ENCODE measurements at places on chromosomes 3 and 15.

GRCh38 chr3:81955878-81956277 lies 194.4 kb upstream of the GBE1 start:
- DNase-seq, result no peak

GRCh38 chr3:139105154-139105702 lies 60.5 kb upstream of the PRR23C start:
- DNase-seq, result no peak

DNA sequence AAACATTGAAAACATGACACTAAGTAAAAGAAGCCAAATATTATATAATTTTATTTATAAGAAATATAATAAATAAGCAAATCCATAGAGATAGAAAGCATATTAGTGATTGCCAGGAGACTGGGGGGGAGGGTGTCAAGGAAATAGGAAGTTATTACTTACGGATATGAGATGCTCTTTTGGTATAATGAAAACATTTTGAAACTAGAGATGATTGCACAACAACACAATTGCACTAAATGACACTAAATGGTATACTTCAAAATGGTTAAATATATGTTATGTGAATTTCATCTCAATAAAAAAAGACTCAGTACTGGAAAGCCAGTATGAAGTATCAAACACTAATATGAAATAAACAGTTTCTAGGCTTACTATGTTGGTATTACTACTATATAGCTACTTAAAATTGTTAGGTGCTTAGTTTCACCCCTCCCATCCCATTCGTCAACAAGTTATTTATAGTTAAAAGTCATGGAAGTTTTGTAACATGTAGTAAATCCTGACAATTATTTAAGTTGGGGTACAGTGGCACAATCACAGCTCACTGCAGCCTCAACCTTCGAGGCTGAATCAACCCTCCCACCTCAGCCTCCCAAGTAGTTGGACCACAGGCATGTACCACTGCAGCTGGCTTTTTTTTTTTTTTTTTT lies 43.7 kb downstream of the STAG1 start:
- DNase-seq, result no peak

GRCh38 chr3:158058495-158059130 lies 47.6 kb downstream of the SHOX2 start:
- peak; percentile 15 for DNase-seq

- no peak for DNase-seq
These were observed 773 bp downstream of the LINGO1 start for GRCh38 chr15:77631745-77632533.

- no peak for DNase-seq
These were observed 106.7 kb upstream of the TNIK start for GRCh38 chr3:171566803-171567422.

- DNase-seq, result no peak
These were observed 835 bp upstream of the GMPPB start for GRCh38 chr3:49724586-49724985.

DNA sequence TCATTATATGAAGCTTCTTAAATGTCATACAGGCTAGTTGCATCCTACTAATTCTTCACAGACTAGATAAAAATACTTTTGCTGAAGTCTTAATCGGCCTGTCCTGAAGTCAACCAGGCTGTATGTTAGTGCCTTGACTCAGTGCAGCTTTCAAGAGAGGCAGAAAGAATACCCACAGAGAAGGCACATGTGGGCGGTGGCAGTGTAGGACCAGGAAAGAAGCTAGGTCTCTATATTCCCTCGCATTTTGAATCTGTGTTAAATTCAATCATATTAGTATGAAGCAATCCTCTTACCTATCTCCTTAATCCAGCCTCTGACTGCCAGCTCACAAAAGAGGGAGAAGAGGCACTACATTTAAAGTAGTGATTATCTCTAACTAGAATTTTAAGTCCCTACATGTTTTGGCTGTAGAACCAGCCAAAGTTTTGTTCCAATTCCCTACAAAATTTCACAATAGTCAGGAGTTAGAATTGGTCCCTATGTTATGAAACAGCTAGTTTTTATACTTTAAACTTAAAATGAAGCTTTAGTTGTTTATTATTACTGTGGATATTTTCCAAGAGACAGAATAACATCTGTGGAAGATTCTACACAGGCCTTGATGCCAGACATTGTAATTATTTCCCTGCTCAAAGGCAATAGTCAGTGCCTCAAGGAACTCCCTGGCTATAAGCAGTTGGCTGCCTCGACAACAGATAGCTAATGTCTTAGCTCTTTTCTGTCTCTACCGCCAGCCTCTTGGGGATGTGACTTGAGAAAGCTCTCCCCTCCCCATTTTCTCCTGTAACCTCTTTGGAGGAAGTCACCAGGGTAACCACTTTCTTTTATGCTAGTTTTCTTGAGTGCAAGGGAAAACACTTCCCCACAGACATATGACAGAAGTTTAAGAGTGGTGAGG lies 31.9 kb downstream of the CRTC3 start:
- no peak for DNase-seq

DNA sequence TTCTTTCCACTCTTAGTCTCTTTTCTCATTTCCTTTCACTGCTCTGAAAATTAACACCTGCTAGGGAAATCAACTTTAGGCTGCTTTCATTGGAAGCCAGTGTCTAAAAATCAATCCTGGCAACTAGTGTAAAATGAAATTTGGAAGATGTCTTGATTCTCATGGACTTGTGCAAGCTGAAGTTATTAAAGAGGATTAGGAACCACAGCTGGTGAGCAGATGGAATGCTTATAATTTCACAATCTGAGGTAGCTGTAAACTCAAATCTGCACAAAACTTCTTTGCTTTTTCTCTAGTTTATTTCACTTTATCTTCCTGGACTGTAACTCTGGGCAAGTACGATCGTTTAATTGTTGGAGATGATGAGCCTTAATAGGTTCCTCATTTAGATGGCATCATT lies 175.6 kb downstream of the GHSR start:
- no peak for DNase-seq

GRCh38 chr3:153052096-153052460 lies 109.9 kb upstream of the RAP2B start:
- no peak for DNase-seq

DNA sequence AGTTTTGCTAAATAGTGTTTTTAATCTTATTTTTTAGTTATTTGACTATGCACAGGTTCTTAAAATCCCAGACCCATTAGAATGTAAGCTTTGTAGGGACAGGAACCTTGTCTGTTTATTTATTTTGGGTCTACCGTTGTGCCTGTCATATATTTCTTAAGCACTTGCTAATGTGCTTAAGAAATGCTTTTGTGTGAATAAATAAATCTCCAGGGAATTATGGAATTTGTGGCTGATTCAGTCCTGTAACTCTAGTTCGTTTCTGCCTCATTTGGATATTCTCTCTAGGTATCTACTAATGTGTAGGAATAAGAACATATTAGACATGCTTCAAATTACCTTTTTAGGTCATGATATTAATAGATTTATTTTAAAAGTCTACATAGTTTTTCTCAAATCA lies 161.6 kb downstream of the LPP start:
- no peak for DNase-seq

DNA sequence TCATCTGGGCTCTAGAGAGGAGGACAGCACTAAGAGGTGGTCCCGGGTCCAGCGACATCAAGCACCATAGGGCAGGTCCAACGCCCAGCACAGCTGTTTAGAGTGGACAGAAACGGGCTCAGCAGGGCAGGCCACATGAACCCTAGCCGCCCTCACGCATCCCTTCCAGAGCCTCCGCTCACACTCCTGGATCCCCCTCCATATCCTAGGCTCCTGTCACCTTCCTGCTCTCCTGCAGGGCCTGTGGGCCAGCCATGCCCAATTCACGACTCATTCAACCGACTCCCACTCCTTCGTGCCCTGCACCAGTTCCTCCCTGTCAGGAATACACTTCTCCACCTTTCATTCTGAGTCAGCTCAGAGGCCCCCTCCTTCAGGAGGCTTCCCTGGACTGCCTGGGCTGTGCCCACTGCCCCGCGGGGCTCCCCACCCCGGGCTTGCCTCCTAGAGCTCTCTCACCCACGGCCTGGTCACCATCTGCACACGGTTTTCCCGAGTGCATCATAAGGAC lies 90.2 kb downstream of the LINGO1 start:
- no peak for DNase-seq

DNA sequence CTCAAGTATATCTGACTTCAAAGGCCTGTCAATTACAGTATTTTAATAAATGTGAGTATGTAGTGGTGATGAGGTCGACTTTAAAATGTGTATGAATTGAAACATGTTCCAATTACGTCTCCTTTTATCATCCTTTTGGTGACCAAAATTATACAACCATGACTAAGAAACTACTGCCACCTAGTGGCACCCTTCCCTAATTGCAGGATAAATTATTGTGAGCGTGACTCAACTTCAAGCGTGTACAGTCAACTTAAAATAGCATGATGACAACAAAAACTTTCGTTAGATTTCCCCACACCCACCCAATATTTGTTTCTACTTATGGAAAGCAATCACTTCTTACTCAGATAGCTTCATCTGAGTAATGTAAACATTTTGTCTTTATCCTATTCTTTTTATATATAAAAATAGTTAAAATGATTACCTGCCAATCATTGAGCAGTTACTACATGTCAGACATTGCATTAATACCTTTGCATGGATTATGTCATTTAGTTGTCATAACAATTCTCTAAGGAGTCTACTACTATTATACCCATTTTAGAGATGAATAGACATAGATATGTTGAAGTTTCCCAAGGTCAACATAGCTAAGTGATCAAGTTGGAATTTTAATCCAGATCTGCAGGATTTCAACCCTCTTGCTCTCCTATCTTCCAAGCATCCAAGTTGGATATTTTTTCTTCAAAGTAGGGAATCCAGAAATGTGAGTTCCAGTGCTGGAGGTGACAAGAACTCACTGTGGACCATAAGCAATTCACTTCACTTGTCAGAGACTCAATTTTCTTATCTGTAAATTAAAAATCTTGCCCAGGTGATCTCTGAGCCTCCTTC lies 106.0 kb downstream of the MEX3B start:
- DNase-seq, result no peak

- DNase-seq, result no peak
These were observed 117.5 kb downstream of the APBA2 start for GRCh38 chr15:29003191-29003839.

DNA sequence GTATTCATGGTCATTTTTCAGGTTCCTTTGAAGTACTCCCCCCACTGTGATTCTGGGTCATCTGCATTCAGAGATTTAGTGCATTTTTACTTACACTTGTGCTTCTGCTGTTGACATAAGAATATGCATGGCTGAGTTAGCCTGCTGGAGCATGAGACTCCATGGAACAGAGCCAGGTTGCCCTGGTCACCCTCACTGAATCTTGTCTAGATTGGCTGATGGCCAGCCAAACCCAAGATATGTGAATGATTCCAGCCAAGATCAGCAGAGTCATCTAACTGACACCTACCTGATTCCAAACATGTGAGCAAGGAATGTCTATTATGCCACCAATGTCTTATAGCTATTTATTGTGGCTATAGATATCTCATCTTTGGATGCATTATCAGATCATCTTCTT lies 25.1 kb downstream of the DTWD1 start:
- DNase-seq, result peak; percentile 31

GRCh38 chr15:63718590-63719035 lies 115.1 kb downstream of the HERC1 start:
- DNase-seq, result no peak

- peak; percentile 88 for DNase-seq
These were observed 12.9 kb downstream of the ZIC4 start for GRCh38 chr3:147393261-147393942.

DNA sequence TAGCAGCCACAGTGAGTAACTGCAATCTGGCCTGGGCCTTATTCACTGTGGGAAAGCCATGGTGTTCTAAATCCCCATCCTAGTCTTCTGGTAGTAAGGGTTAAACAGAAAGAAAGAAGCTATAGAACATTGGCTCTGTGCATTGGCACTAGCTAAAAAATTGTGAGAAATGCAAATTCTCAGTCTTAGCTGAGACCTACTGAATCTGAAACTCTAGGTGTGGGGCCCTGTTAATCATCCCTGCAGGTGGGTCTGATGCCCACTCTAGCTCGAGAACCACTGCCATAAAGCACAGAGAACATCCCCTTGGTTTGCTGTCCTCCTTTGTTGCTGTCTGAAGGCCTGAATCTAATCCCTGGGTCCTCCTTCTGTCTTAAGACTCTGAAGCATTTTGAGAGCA lies 59.3 kb downstream of the MEIS2 start:
- DNase-seq, result no peak

- no peak for DNase-seq
These were observed 5.7 kb downstream of the STIMATE start for GRCh38 chr3:52891615-52892081.

- no peak for DNase-seq
These were observed 120.0 kb upstream of the ST8SIA2 start for GRCh38 chr15:92273723-92274122.

DNA sequence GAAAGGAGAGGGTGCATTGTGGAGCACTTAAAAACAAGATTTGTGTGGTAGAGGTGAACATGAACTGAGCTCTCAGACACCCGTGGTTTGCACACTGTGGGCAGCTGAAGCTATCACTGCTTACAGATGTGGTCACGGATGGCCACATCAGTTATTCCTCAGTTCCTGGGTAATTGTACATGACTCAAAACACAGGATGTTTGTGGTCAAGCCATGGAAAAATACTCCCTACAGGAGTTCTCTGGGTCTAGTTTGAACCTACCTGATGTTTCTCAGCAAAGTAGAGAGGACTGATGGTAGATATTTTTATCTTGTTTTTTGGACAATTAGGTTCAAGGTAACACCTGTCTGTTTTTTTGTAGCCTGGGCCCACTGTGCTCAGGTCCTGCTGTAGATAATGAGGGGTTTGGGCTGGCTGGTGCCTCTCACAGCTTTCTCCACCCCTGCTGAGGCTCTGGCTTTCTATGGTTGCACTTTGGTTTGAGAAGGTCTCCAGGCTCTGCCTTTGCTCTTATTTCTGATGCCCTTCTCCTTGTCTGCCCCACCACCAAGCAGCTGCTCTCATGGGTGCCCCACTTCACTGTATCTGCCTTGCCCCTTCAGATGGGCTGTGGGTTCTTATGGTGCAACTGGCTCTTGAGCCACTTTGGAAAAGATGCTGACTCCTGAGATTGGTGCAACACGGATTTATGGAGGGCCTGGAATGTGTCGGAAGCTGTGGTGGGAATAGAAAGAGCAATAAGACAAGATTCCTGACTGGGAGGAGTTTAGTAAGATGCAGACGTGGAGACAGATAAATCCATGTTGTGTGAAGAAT lies 40.1 kb downstream of the CDCP1 start:
- DNase-seq, result no peak

DNA sequence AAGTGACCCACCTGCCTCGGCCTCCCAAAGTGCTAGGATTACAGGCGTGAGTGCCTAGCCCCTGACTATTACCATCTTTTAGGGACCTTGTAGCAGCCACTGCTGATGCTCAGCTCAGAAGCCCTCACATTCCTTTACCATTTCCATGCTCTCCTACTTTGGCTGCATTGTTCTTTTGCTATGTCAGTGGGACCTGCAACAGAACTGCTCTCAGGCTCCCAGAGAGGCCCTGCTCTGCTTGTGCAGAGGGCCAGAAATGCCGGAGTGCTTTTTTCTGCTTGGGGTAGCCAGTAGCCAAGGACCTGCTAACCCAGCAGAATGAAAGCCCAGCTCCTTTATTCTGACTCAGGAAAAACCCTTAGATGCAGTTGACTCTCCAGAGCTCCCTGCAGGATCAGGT lies 18.3 kb upstream of the PROK2 start:
- DNase-seq, result no peak

GRCh38 chr3:183313351-183313750 lies 60.3 kb downstream of the B3GNT5 start:
- DNase-seq, result no peak

Measured in NCI-H510A (cell line).